ENCODE measurements at places on chromosomes 2 and 18.
A peak's percentile ranks its signal among the peaks of the same experiment; 100 is the strongest.

GRCh38 chr2:203743441-203743981, 37.1 kb downstream of the CD28 start:
- no peak for DNase-seq

- DNase-seq = no peak
These were observed 181.7 kb upstream of the ETAA1 start for GRCh38 chr2:67215214-67216055.

- no peak for DNase-seq
These were observed 116.5 kb upstream of the NEDD4L start for GRCh38 chr18:57927511-57927910.

DNA sequence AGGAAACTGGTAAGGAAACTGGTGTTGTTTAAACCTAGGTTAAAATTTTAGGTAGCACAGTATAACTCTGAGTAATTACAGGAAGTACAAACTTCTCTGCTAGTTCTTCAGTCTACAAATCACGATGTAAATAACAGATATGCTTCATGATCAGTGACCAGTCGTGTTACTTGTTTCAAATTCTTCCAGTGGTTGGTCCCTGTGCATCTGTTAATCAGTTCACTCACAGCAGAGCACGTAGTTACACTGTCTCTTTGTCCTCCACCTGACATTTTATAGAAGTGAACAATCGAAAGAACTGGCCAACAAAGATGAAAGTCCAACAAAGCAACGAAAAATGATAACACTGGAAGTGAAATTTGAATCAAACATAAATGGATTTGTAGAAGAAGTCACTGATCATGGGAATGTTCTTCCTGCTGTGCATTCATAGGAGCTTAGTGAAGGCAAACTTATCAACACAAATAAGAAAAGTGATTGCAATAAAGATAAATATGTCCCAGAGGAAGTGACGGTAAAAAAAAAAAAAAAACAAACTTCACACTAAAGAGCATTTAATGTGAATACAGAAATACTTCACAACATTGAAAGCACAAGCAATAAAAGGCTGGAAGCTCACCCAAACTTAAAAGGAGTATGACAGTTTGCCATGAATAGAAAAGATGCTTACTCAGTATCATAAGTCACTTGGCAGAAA, 7.0 kb downstream of the EIF2AK2 start:
- no peak for DNase-seq

DNA sequence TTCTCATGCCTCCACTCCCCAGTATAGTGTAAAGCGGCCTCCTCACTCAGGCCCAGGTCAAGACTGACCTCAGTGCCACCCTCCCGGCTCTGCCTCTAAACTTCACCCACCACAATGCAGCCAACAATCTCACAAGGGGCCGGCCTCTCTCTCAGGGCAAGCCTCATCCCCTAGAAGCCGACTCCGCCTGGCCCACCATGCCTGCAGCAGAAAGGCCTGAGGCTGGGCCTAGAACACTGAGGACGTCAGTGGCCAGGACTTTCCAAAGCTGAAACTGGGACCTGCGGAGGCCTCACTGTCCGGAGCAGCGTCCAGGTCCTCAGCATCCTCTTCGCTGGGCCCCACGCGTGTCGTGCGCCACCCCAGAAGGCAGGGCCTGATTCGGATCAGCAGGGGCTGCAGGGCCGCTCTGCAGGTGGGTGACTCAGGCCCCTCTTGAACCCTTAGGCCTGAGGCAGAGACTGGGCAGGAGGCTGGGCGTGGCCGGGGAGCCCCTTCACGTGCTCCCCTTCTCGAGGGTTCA, 52.9 kb downstream of the PKDCC start:
- DNase-seq = no peak

GRCh38 chr2:53473236-53473635, 294.4 kb upstream of the CHAC2 start:
- no peak for DNase-seq

DNA sequence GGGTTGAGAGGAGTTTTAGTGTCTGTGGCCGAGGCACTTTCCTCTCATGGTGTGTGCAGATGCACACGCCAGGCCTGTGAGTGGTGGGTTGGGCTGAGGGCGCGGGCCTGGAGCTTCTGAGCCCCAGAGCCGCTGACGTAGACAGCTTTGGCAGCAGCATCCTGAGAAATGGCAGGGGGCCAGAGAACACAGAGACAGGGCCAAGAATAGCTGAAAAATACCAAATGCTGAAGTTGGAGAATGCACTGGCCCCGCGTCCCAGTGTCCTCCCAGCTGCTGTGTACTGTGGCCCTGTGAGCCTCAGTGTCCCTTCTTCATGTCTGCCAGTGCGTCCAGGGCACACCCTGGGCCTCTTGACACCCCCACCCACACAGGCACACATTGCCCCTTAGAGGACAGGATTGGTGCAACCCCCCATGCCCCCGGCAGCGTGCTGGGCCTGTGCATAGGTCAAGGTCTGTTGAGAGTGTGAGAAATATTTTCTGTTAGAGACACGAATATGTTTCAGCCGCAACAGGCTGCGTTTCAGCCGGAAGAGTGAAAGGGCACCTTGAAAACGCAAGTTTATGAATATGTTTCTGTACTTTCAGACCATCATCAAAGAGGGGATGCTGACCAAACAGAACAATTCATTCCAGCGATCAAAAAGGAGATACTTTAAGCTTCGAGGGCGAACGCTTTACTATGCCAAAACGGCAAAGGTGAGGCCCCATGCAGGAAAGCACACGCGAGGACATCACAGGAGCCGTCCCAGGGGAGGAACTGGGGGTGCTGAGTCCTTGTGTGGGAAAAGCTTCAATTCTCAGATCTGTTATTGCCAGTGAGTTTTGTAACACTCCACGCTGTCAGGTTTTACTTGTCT, 33.6 kb downstream of the DGKD start:
- no peak for DNase-seq

GRCh38 chr18:5420906-5421305, 122.9 kb downstream of the EPB41L3 start:
- no peak for DNase-seq

GRCh38 chr18:64165906-64166305, 17.0 kb upstream of the LINC00305 start:
- DNase-seq = no peak

GRCh38 chr18:74063023-74063422, 84.6 kb downstream of the FBXO15 start:
- no peak for DNase-seq

DNA sequence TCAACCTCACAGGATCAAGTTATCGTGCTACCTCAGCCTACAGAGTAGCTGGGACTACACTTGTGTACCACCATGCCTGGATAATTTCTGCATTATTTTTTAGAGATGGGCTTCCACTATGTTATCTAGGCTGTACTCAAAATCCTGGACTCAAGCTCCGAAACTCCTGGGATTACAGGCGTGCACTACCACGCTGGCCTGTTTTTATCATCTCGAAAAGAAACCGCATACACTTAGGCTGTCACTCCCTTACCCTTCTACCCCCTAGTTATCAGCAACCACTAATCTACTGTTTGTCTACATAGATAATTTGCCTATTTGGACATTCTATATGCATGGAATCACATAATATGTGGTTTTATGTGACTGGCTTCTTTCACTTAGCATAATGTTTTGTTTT, 8.5 kb upstream of the PUM2 start:
- DNase-seq = no peak

- no peak for DNase-seq
These were observed 19.4 kb upstream of the KIF1A start for GRCh38 chr2:240839152-240840143.

DNA sequence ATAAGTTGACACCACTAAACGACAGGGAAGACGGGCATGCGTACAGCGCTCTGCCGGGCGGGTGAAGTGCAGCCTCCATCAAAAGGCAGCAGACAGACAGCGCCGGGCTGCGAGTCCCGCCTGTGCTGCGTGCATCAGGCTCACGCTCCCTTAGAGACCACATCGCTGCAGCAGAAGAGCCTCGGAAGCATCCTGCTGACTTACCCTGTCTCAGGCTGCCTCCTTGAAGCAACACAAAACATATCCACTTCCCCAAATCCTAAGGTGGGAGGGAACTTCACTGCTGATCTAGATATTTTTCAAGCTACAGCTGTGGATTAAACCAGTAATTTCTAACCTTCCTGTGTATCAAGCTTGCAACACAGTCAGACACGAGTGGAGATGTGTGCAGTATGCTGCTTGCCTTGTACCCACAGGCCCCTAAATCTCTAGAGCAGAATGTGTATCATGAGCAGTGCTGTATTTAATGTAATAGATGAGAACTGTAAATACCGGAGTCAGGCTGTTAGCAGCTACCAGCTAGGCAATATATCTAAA, 6.4 kb downstream of the MYT1L start:
- no peak for DNase-seq

DNA sequence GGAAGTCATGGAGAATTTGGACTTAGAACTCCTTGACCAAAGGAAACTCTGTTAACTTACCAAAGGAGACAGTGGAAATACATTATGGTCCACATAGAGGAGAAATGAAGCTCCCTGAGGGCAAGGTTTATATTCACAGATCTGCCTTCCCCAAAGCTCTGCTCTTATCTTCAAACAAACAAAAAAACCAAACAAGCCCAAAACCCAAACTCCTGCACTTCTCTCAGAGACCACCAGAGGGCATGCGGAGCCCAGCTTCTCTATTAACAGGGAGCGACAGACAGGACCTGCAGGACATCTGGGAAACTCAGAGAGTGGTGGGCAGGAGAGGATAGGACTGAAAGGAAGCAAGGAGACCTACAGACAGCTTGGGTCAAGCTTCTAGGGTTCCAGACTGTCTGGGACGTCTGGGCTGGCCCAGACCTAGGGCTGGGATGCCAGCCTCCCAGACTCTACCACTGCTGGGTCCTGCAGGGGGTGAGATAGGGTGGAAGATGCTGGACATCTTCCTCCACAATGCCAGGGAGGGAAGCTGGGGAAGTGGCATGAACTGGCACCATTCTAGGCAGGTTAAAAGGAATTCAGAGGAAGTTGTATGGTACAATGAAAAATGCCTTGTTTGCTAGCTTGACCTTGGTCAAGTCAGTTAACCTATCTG, 4.0 kb upstream of the WNT10A start:
- DNase-seq = peak; percentile 50

GRCh38 chr18:67599277-67599676, 82.8 kb upstream of the DSEL start:
- no peak for DNase-seq

- no peak for DNase-seq
These were observed 11.5 kb downstream of the GNLY start for GRCh38 chr2:85705680-85706039.

- no peak for DNase-seq
These were observed 73.0 kb downstream of the ACTR3 start for GRCh38 chr2:113962692-113963480.

DNA sequence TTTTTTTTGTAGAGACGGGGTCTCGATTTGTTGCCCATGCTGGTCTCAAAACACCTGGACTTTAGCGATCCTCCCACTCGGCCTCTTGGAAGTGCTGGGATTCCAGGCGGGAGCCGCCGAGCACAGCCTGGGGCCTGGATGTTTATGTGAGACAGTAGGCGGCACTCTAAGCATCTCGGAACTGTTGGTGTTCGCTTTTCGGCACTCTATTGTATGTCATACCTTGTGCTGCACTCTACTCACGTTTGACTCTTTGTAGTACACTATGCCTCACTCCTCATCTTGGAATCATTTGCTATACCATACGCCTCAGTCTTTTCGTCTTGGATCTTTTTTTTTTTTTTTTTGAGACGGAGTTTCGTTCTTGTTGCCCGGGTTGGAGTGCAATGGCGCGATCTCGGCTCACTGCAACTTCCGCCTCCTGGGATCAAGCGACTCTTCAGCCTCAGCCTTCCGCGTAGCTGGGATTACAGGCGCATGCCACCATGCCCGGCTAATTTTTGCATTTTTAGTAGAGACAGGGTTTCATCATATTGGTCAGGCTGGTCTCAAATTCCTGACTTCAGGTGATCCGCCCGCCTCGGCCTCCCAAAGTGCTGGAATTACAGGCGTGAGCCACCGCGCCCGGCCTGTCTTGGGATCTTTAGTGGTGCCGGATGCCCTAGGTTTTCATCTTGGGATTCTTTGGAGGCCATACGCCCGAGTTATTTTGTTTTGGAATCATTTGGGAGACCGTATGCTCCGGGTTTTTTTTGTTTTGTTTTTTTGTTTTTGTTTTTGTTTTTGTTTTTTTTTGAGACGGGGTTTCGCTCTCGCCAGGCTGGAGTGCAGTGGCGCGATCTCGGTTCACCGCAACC, 24.2 kb upstream of the ZDBF2 start:
- no peak for DNase-seq

DNA sequence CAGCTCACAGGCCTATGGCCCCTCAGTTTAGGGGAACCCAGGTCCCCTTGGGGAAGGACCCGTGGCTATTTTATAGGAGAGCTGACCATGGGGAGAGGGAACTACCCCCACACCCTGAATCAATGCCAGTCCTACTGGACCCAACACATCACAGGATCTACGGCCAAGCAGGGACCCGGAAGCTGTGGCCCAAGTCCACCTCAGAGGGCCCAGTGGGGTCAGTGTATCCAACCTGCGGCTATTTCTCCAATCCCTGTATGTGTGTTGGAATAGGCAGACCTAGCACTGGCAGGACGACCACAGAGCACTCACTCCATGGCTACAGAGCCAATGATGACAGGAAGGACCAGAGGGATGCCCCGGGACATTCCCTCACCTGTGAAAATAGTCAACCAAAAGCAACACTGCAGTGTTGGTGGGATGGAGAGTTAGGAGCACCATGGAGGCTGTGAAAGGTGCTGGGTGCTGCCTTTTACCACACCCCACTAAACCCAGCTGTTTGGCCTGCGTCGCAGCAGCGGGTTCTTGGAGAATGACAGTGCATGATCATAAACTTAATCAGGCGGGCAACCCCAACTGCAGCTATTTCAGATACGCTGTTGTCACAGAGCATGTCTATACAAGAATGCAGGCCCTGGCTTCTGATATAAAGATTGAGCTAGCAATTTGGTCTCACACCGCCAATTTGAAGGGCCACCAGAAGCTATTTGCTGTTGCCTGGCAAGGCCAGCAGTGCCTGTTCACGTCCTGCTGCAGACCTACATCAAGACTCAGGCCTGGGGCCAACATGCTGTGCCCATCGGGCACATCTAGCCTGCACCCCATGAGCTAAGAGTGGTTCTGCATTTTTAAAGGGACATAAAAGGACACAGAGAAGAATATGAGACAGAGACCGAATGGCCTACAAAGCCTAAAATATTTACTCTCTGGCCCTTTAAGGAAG, 110.4 kb downstream of the EIPR1 start:
- no peak for DNase-seq

DNA sequence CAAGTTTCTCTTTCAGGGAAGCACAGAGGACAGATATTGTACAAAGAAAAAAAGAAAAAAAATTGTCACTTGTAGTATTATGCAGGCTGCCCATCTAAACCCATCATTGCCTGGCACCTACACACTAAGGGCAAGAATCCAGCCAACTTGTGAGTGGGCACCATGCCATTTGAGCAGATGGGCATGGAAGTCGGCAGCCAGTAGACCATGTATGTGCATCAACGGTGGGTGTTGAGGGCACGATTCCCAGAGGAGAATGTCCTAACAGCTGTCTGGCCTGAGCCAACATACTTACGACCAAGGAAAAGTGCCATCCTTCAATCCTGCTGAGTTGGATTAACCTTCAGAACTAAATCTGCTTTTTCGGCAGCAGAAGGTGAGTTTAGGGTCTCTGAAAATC, 63.9 kb downstream of the ARHGAP15 start:
- DNase-seq = no peak

Measured in activated naive CD8-positive, alpha-beta T cell treated with anti-CD3 and anti-CD28 coated beads, Interleukin-2, amount 50 U/mL, for 16 hours (primary cell).